ENCODE measurements at places on chromosomes 2 and 18.

DNA sequence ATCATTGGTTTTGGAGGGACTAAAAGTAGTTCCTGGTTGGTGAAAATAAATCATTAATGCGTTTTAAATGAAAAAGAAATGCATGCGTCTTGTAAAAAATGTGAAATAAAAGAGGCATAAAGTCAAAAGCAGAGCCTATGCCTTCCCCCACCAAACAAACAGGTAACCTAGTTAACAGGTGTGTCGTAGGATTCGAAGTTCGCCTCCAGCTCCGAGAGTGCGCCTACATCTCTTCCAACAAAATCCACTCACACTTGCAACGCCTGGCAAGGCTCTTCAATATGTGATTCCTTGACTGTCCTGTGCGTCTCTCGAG lies 677 bp upstream of the SMAD4 start:
- DNase-seq, result no peak

DNA sequence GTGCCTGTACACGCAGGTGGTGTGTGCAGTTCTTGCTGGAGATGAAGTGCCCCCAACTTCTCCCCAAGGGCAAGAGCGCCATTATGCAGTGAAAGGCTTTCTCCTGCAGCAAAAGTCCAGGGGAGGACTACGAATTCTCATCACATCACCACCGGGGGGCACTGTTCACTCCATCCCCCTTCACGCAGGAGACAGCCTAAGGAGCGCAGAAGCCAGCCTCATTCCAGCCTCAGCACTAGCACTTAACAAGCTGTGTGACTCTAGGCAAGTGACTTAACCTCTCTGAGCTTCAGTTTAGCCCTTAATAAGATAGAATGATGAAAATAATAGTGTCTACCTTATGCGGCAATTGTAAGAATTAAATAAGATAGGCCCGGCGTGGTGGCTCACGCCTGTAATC lies 32.3 kb downstream of the DNMT3A start:
- DNase-seq, result no peak

DNA sequence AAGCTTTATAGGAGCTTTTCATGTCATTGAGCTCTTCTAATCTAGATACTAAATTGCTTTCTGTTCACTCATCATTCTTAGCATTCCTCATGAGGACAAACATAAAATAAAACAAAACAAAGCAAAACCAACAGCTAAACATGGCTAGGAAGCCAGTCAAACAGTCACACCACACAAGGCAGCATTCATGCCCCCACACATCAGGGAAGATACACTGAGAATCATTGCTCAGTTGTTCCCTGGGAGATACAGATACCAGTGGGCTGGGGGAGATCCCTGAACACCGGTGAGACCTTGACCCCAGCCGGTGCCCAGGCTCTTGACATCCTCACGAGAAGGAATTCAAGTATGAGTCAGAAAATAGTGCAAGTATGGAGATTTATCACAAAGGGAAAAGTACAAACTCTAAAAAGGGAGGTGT lies 177.9 kb upstream of the ARL4C start:
- DNase-seq, result no peak

GRCh38 chr2:153477636-153478288 lies 800 bp downstream of the RPRM start:
- DNase-seq, result no peak

DNA sequence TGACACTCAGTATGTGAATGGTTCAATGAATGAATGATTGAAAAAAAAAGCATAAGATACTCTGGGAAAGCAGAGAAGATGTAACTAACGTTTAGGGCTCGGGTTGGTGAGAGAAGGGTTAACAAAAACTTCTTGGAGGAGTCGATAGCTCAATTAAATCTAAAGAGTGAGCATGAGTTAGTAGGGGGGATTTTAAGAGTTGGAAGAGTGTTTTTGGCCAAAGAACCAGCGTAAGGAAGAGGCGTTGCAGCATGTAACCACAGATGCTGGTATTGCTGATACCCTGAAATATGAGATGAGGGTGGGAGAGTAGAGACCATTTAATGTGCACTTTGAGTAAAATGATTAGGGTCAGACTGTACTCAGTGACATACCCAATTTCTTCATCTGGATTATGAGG lies 14.5 kb downstream of the ARHGAP28 start:
- DNase-seq, result no peak

DNA sequence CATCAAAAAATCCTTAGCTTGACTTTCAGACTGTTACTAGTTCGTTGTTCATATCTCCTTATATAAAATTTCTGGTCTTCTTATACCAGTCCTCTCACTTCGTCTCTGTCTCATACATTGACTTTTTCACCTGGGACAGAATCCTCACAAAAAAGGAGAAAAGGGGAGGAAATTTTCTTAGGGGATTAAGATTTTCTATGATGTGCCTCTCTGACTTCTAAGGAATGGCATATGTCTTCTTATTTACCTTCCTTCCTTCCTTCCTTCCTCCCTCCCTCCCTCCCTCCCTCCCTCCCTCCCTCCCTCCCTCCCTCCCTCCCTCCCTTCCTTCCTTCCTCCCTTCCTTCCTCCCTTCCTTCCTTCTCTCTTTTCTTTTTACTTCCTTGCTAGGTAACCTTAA lies 27.9 kb downstream of the KCNE4 start:
- DNase-seq, result no peak
